ENCODE measurements at places on chromosomes 16 and 17.
A peak's percentile ranks its signal among the peaks of the same experiment; 100 is the strongest.

GRCh38 chr17:49514071-49514721 is 19.1 kb downstream of the NGFR start:
- DNase-seq: no peak

DNA sequence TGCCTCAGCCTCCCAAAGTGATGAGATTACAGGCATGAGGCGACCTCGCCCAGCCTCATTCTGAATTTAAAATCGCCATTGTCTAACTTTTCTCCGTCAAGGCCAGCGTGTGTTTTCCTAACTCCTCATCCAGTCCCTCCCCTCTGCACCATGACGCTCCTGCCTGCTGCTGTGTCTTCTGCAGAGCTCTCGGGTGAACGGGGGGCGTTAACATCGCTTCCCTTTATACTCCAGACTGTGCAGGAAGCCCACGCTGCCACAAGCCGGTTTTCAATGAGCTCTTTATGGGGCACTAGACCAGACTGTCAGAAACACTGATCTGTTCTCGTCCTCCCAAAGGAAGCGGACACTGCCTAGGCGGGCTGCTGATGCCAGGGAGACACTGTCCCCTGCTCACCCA is 13.2 kb downstream of the AANAT start:
- no peak for DNase-seq

GRCh38 chr17:3004925-3005324 is 58.5 kb downstream of the OR1D5 start:
- no peak for DNase-seq

GRCh38 chr16:64390102-64390501 is 731.8 kb downstream of the CDH11 start:
- no peak for DNase-seq

- no peak for DNase-seq
These were observed 1017.1 kb upstream of the EEF2KMT start for GRCh38 chr16:6114691-6115090.

GRCh38 chr17:17032131-17032692 is 10.0 kb upstream of the MPRIP start:
- DNase-seq: no peak

DNA sequence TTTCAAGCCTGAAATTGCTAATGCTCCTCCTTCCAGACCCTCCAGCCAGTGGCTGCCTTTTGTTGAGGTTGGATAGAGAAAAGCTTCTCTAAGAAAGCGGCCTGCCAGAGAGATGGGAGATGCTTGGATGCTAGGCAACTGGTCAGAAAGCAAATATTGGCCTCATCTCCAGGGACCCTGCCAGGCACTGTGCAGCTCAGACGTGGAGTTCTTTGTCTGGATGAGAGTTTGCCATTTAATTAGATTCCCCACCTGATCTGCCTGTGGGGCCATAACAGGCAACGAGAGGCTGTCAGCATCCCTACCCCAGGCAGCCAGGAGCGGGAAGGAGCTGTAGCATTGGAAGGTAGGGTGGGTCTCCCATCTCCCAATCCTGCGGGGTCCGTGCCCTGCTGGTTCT is 52.7 kb downstream of the ASIC2 start:
- no peak for DNase-seq

GRCh38 chr17:55710410-55710809 is 12.3 kb downstream of the TMEM100 start:
- DNase-seq: no peak

DNA sequence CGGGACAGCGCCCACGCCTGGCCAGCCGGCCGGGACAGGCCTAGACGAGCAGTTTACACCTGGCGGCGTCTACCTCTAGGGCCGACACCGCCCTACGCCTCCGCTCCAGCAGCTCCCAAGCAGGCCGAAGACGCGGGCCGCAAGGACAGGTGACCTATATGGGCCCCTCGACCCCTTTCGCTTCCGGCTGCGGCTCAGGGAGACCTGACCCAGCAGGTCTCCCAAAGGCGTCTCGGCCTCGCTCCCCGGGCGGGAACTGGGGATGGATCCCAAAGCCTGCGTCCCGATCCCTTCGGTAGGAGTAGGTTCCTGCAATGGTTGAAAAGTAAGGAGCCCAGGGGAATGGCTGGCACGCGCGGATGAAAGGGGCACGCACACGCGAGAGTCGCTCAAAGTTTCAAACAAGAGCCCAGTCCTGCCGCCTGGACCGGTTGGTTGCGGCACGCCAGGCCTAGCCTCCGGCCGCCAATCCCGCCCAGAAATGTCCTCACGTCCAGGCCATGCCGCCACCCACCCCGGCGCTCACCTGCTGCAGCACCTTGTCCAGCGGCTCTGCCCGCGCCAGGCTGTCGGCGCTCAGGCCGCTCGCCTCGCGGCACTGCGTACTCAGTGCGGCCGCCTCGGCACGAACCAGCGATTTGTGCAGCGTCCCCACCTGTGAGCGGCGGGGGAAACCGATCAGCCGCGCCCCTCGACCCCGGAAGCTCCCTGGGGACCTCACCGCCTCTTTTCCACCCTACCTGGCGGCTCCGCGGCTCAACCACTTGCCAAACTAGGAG is 630 bp downstream of the ESRP2 start:
- DNase-seq: no peak

DNA sequence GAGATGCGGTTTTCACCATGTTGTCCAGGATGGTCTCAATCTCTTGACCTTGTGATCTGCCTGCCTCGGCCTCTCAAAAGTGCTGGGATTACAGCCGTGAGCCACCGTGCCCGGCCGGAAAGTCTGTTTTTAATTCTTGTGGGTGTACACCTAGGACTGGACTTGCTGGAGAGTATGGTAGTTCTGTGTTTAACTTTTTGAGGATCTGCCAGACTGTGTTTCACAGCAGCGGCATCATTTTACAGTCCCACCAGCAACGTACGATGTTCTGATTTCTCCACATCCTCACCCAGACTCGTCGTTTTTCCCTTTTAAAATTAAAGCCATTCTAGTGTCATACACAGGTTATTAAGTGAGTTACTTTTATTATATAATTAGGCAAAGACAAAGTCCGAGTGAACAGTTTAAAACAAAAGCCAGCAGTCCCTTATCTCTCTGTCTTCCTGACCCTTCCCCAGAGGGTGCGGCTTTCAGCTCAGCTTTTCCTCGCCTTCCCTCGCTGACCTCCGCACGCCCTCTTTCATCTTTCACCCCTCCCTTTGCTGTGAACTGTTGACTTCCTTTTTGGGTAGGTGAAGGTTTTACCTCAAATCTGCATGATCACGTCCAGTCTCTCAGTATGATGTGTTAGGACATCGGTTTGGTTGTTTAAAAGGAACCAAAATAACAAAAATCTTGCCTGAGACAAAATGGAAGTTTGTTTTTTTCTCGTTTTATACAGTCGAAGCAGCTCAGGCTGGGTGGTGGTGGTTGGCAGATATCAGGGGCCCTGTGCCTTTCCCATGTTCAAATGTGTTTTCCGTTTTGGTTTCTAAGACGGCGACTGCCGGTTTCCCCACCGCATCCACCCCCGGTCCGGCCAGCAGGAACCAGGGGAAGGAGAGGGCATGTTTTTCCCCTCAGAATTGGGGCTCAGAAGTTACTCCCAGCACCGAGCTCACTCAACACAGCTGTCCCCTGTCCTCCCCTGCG is 18.0 kb downstream of the FAM234A start:
- DNase-seq: no peak

DNA sequence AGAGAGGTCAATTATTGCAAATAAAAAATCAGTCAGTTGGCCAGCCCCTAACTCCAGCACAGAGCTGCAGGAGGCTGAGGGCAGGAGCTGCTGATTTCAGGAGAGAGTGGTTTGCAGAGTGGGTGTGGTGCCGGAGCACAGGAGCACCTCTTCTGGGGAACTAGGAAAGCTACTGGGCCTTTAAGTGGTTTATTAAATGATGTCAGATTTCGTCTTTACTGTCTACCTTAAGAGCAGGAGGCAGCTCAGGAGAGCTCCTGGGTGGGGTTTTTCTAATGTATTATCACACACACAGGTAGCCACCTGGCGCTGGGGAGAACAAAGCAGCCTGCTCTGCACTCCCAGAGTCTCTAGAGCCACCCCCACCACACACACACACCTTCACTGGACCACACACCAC is 11.5 kb upstream of the HAS3 start:
- no peak for DNase-seq

- no peak for DNase-seq
These were observed 4.9 kb downstream of the ZNF768 start for GRCh38 chr16:30521476-30521872.

DNA sequence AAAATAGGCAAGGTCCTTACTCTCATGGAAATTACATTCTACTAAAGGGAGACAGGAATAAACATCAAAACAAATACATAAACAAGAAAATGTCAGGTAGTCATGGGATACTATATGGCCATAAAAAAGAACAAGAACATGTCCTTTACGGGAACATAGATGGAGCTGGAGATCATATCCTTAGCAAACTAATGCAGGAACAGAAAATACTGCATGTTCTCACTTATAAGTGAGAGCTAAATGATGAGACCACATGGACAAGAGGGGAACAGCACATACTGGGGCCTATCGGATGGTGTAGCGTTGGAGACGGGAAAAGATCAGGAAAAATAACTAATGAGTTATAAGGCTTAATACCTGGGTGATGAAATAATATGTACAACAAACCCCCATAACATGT is 69.1 kb downstream of the BRIP1 start:
- no peak for DNase-seq

GRCh38 chr17:8892338-8892690 is 24.8 kb upstream of the PIK3R6 start:
- no peak for DNase-seq

GRCh38 chr17:27907976-27908558 is 14.9 kb upstream of the LYRM9 start:
- DNase-seq: no peak

DNA sequence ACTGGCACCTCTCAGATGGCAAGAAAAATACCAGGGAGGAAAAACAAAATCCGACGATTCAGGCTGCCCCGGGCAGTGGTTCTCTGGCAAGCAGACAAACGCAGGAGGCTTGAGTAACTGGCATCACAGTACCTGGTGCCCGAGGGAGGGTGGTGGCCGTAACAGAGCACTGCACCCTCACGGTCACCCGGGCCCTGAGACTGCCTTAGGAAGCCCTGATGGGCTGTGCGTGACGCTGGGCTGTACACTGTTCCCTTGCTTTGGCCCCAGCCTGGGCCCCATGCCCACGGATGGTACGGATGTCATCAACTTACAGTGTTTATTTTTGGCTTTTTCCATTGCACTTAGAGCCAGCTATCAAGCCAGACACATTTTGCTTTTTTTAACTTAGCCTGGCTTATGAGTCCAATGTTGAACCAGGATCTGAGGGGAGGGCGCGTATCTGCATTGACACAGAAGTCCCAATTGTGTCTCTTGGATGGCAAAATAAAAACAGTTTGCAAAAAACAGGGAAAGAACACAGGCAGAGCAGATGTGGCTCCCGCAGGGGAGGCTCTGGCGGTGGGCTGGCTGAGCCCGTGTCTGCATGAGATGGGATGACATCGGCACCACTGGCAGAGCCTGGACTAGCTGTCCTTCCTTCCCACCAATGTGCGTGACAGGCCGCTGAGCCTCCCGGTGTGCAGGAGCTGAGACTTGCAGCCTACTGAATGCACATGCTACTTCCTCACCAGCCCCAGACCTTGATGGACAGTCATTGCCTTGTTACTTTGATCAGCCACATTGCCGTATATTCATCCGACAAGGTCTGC is 287.7 kb downstream of the FOXL1 start:
- DNase-seq: no peak

GRCh38 chr16:1486551-1487390 is 2.0 kb downstream of the PTX4 start:
- no peak for DNase-seq

DNA sequence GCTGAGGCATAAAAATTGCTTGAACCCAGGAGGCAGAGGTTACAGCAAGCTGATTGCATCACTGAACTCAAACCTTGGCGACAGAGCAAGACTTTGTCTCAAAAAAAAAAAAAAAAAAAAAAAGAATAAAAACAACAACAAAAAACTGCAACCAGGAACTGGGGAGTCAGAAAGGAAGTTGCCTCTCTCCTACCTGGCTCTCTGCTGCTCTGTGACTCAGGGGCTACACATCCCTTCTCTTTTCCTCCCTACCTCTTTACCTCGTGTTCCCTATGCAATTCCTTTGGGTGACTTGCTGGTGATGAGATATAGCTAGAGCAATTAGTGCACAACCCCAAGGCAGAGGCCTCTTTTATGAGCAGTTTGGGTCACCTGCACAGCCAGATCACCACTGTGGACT is 95.9 kb downstream of the ABCC1 start:
- no peak for DNase-seq

- DNase-seq: peak; percentile 98
These were observed at the start of gene ARL6IP1 for GRCh38 chr16:18801145-18801972. ARL6IP1 (minus strand) TSS chr16:18801549; CDS start chr16:18801466, 83 bp downstream.

GRCh38 chr17:45020354-45021138 is 30.9 kb downstream of the DCAKD start:
- no peak for DNase-seq

DNA sequence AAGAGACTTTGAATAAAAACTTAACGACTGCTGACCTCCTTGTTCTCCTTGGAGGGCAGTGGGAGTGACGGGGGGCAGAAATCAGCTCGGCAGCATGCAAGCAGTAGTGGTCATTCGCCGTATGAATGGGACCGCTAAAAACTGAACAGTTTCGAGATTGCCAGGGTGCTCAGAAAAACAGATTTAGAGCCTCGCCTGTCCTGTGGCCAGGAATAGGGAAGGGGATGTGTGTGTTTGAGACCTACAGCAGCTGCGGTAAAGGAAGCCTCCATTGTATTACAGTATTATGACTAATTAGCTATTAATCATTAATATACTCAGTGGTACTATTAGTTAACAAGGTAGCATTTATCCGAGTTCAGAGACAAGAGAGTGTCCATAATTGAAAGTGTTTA is 670 bp upstream of the ZNF652 start:
- no peak for DNase-seq

DNA sequence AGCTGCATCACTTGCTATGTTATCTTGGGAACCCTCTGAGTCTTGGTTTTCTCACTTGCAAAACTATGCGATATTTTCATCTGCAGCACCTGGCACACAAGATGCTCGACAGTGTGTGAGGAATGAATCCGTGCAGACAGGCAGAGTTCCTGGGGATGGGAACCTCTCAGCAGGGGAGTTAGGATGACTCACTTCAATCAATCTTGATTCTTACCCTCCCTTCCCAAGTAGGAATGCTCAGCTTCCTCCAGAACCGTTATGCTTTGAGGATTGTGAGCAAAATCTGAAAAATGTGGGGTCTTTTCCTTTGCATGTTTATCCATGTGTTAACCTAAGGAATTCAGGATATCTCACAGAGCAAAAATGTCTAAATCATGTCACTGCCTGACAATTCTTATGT is 68.9 kb upstream of the HNF1B start:
- no peak for DNase-seq

DNA sequence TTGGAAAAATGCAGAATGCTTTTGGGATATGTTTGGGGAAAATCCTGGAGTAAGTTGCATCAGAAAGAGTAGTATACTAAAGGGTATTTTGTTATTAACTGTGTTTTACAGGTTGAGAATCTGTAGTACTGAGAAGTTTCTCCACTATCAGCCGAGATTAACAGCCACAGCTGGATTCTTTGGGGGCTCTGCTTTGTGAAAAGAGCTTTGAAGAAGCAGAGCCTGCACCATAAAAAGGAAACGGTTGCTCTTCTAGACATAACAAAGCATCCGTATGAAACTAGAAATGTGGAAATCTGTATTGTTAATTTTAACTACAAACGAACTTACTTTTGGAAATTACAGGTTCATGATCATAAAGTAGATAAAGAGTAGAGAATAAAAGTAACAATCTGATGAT is 5.3 kb downstream of the NLK start:
- DNase-seq: no peak
